ENCODE measurements at places on chromosomes 16 and 17.

DNA sequence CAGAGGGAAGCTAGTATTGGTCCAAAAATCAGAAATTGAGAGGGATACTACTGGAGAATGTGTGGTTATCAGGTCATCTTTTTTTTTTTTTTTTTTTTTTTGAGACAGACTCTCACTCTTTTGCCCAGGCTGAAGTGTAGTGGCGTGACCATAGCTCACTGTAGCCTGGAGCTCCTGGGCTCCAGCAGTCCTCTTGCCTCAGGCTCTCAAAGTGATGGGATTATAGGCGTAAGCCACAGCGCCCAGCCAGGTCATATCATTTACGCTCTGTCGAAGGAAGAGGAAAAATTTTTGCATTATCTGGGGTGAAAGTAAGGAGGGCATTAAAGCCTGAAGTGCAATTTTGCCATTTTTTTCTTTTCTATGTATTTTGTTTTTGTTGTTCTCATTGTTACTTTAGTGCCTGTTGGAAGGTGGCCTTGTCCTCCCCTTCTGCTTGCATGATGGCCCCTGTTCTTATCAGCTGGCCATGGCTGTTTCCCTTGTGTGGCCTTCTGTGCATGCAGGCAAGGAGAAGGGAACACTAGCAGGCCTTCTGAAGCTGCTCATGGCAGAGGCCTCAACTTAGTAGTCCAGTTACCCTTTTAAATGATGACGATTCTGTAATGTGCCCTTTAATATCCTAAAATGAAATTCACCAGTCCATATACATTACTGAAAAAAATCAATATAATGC, 118.3 kb downstream of the SPECC1 start:
- no peak for DNase-seq

DNA sequence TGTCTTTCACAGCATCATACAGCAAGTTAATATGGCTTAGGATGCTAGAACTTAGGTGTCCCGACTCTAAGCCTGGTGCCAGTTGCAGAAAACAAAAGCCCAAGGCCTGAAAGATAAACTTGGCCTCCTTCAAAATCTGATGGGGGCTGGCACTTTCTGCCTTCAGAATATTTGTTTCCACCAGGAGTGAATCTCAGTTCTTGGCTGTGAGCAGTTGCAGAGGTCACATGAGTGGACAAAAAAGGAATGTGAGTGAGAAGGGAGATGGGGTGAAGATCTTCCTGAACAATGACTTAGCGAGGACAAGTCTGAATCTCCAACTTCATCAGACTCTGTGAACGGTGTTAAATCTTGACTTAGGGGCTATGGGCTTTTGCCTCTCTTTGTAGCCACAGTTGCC, 46.6 kb downstream of the HOXB1 start:
- no peak for DNase-seq

GRCh38 chr16:53755026-53755910, 51.3 kb downstream of the FTO start:
- DNase-seq = no peak

DNA sequence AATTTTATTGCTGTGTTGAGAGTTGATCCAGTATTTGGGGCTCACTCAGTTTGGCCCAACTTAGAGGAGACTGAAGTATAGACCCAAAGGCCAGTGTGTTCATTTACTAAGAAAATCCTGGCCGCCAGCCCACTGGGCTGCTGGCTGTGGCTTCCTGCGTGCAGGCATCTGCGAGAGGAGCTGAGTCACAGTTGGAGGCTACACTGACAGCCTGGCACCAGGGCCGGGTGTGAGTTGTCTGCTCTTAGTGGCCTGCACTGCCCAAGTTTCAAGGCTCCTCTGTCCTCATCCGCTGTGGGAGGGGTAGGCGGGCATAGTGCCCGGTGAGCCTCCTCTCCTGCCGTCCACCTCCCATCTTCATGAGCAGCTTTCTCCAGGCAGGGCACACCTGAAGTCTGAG, 54.2 kb downstream of the PLD6 start:
- no peak for DNase-seq

GRCh38 chr16:80938004-80938878, 68.4 kb downstream of the CMC2 start:
- no peak for DNase-seq

- DNase-seq = no peak
These were observed 1.6 kb downstream of the IRX3 start for GRCh38 chr16:54284931-54285413.

DNA sequence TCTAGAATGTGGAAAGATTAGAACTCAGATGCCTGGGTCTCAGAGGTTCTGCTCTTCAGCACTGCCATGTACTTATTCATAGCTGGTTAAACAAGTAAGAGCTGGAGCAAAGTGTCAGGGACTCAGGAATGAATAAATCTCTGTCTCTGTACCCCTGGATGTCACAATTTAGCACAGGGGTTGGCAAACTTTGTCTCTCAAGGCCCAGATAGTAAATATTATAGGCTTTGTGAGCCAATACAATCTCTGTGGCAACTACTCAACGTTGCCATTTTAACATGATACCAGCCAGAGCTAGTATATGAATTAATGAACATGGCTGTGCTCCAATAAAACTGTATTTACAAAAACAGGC, 220.3 kb upstream of the MON1B start:
- no peak for DNase-seq

All from upper lobe of left lung (tissue), 6 donors.